Fibroblast of pulmonary artery (primary cell): ENCODE measurements at places on chromosomes 13 and 19.

GRCh38 chr19:43847246-43847645, 20.1 kb downstream of the ZNF283 start:
- no peak for DNase-seq

GRCh38 chr13:41546372-41547190, 89.2 kb downstream of the RGCC start:
- peak; percentile 24 for DNase-seq

DNA sequence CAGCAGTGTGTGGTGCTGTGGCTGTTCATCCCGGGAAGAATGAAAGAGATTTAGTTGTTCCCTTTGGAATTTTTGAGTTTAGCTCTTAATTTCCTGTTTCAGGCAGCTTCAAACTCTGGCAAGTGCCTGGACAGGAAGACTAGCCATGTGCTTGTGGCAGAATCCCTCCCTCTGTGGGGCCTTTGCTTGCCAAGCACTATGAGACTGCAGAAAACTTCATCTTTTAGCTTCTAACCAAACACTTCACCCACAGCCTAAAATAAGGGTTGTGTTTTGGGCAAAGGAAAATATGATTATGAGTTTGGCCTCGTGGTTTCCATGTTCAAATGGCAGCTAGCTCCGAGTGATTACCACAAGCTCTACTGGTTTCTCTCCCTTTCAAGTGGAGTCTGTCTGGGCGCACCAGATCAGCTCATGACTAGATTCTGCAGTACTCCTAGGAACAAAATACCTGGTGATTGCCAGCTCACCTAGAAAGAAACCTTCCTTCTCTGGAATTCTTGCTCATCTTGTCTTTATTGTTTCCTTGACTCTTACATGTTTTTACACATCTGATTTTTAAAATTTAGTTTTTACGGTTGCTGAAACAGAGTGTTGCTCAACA, 707.5 kb downstream of the SLITRK6 start:
- DNase-seq, result peak; percentile 24

GRCh38 chr13:41960637-41961465, at the start of gene VWA8:
TSS of gene VWA8 (minus strand) at chr13:41961109. CDS start at chr13:41961015, 94 bp downstream.
- peak; percentile 82 for DNase-seq

GRCh38 chr13:112953591-112954487, 15.2 kb upstream of the MCF2L start:
- DNase-seq, result no peak

DNA sequence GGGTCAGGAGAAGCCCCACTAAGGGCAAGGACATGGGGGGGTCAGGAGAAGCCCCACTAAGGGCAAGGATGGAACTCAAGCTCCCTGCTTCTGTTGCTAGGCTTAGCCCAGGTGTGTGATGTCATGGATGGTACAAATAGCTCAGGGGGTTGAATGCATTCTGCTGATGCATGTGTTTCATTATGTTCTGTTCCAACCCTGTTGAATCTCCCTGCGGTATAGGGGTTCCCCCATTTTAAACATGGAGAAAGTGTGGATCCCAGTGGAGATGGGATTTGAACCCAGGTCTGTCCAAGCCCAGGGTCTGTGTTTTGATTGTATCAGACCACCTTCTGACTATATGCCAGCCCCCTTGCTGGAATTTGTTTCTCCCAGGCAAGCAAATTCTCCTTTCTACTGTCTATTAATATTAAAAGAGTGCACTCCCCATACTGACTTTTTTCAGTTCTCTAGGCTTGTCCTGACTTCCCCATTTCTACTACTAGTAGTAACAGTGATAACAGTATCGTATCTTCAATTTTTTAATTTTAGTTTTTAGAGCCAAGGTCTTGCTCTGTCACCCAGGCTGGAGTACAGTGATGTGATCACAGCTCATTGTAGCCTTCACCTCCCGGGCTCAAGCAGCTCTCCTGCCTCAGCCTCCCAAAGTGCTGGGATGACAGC, 6.7 kb downstream of the ZNF865 start:
- no peak for DNase-seq

DNA sequence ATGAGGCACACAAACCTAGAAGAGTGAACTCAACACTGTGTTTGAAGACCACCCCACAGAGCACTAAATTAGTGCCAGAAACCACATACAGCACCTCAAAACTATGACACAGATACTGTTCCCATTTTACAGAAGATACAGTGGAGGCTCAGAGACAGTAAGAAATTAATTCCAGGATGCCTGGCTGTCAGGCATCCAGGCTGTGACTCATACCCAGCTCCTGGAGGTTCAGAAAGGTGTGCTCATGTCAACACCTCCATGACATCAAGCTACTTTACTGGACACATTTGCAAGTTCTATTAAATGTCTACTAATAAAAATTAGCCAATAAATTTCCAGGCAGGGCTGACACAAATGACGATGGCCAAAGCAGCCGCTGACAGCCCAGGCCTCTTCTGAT, 176.3 kb downstream of the ABCC4 start:
- DNase-seq, result no peak

DNA sequence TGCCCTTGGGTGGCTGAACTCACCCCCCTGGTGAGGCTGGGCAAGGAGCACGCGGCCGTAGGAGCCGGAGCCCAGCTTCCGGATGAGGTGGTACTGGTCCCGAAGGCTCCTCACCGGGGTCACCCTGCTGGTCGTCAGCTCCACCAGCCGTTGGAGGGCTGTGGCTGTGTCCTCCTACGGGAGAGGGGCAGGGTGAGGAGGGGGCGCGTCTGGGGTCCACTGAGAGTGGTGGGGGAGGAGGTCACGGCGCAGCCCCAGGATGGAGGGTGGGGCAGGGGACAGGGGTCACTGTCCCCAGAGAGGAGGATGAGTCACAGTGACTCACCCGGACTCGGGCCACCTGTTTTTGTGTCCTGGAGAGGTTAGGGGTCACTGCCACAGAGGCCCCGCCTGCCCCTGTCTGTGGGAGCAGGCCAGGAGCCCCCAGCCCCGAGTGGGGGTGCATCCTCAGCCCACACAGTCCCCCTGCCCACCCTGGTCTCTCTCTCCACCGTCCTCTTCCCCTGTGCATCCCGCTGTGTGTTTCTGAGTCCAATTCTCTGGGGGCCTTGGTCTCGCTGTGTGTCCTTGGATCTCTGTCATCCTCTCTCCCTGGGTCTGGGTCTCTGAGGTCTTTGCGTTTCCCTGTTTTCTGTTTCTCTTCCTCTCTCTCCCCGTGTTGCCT, 435 bp downstream of the SBK3 start:
- no peak for DNase-seq

DNA sequence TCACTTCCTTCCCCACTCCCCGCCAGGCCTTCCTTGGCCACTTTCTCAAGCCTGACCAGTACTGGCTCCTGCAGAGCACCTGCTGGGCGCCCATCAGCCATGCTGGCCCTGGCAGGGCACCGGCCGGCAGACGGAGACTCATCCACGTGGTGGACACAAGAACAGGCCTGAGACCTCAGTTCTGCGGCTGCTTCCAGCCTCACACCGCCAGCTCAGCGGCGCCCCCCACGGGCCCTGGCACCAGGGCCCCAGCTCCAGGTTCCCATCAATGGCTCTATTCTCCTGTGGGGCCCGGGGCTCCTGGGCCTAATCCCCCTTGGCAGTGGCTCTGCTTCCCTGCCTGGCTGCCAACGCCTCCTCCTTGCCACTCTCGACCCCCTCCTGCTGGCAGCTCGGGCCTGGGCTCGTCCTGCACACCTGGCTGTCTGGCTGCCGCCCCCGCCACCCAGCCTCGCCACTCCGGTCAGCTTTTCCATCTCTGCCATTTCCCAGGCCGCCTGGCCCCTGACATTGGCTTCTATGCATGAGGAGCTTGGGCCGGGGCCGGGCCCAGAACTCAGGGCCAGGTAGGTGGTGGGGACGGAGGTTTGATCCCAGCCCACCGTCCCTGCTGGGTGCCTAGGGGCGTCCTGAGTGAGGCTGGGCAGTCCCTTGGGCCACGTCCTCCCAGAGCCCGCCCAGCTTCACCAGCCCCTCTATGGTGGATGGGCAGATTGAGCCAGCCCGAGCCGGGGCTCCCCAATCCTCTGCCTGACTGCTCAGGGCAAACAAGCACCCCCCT, 6.2 kb downstream of the NDUFA11 start:
- no peak for DNase-seq

GRCh38 chr19:21128901-21129698, 12.7 kb upstream of the ZNF431 start:
- peak; percentile 20 for DNase-seq

DNA sequence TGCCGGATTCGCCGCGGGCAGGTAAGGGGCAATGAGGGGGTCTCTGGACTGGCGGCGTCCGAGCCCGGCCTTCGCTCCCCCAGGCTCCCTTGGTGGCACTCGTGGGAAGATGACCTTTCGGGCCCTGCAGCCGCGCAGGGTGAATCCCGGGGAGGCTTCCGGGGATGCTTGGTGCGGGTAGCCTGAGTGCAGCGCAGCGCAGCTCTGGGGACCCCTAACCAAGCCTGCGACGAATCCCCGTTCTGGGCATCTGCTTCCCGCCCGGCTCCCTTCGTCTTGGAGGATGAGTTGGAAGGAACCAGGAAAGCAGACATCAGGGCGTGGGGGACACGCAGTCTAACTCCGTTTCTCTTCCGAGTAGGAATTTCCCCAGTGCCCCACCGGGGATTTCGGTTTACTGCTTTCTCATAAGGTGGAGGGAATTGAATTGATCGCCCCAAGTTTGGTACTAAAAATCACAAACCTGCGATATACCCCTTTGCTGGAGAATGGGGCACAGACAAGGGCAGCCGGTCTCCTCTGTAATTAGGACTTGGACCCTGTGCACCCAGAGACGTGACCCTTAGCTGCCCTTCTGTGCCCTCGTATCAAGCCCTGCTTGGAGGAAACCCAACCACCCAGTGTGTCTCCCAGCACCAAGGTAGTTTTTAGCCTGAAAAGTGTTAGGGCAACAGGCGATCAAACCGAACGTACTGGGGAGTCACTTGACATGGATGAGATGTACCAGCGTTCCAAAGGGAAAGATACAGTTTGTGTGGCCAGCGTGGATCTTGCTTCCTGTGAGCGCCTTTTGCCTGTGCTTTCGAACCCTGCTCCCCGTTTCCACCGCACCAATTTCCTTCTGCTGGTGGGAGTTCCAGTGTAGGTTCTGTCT, 1.0 kb downstream of the GPC5 start:
- DNase-seq, result no peak

GRCh38 chr19:21197590-21198295, 55.9 kb downstream of the ZNF431 start:
- DNase-seq, result peak; percentile 62

GRCh38 chr13:99132295-99132835, 68.3 kb upstream of the UBAC2 start:
- no peak for DNase-seq

DNA sequence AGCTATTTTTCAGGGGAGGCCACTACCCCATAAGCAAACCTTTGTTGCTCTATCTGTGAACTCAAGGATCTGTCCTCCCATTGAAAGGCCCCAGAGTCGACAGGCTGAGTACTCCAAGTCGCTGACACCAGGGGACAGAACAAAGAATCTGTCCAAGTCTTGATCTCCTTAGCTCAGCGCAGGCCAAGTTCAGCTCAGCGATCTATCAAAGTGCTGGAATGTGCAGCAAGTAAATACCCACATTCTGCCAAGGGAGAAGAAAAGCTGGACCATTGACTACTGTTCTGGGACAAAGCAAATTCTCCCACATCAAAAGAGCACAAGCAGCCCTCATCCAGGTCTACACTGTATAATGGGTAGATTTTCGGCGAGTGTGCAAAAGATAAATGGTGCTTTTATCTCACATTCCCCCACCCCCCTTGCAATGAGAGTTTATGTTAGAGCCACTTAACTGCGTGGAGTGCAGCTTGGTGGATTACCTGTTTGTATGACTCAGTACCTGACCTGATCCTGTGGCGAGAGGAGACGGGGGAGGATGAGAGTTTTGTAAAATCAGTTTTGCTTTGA, 391.7 kb upstream of the SGCG start:
- no peak for DNase-seq

DNA sequence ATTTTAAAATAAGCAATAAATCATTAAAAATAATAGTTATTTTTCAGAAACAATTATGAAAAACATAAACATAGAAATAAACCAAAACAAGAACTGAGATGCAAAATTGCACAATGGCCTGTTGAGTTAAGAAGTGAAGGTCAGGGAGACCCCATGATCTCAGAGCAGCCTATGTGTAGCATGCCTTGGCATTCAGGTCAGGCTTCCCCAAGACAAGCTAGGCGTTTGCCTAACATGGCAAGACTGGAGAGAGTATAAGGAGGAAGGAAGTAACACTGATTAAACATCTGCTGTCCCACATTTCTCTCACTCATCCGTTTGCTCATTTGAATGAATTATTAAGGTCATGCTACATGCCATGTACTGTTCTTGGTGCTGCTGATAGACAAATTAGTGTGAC, 291.8 kb downstream of the TSHZ3 start:
- no peak for DNase-seq

GRCh38 chr13:70662231-70662940, 554.1 kb upstream of the KLHL1 start:
- no peak for DNase-seq

GRCh38 chr19:39082745-39083598, 1.2 kb upstream of the ACP7 start:
- DNase-seq, result no peak

- DNase-seq, result no peak
Observed at GRCh38 chr13:113589961-113590339, 5.4 kb downstream of the TFDP1 start.

- peak; percentile 91 for DNase-seq
Observed at GRCh38 chr19:11137542-11138384, 17.8 kb downstream of the SPC24 start.

- no peak for DNase-seq
Observed at GRCh38 chr13:62997038-62997599, 1581.5 kb upstream of the PCDH20 start.

DNA sequence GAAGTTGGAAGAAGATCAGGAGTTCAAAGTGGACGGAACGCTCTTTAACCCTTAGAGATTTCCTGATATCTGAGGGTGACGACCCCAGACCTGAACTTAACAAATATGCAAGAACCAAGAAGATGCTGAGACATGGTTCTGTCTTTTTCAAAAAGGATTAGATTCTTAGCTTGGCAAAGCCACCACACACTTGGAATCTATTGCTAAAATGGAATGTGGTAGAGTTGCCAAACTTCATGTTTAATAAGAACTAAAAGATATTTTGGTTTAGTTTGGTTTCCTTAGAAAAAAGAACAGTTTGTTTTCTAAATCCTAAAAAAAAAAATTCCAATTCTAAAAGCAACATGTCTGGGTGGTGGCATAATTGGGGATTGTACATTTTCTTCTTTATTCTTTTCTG, 29.5 kb downstream of the UNC13A start:
- peak; percentile 21 for DNase-seq
